ENCODE measurements at places on chromosomes 6 and 20. TPM values are rescaled to one million over a fixed set of nuclear protein-coding genes. Genes with fewer than 3 reads are reported as not detected.
A peak's percentile ranks its signal among the peaks of the same experiment; 100 is the strongest.

DNA sequence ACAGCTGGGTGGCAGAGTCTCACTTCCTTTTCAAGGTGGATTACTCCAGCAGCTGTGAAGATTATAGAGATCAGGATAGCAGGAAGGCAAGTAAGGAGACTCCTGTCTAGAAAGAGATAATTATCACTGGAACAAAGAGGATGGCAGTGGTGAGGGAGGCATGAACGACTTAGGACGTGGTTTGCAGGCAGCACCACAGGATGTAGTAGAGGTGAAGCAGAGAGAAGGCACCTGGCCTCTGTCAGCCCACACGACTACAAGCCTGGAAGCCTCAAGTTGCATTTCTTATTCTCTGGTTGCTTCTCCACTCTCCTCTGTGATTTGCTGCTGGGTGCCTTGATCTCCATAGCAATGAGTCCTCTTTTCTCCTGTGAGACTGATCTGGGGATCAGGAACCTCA lies 62.7 kb downstream of the TSHZ2 start:
- no peaks in the 10 kb centered on the region for H3K4me1 ChIP-seq
- H3K4me3 ChIP-seq, result no peak overlapping the region

DNA sequence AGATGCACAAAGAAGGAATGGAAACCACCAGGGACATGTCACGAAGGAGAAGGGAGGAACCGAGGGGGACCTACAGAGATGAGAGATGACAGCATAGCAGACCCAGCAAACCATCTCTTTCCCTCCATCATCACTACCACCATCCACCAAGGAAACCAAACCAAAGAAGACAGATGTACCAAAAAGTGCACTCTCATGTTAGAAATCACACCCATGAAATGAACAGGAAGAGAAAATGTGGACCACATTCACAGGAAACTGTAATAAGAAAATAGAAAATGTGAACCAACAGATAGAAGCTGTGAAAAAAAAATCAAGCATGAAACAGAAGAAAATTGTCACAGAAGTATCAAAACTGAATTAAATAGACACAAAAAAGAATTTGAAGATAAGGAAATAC lies 672.7 kb downstream of the QKI start:
- DNase-seq, result no peak
- no peaks in the 10 kb centered on the region for H3K36me3 ChIP-seq
- H3K27me3 ChIP-seq, result no peaks in the 10 kb centered on the region
- H3K4me3 ChIP-seq, result no peak overlapping the region
- H3K4me1 ChIP-seq, result no peaks in the 10 kb centered on the region

DNA sequence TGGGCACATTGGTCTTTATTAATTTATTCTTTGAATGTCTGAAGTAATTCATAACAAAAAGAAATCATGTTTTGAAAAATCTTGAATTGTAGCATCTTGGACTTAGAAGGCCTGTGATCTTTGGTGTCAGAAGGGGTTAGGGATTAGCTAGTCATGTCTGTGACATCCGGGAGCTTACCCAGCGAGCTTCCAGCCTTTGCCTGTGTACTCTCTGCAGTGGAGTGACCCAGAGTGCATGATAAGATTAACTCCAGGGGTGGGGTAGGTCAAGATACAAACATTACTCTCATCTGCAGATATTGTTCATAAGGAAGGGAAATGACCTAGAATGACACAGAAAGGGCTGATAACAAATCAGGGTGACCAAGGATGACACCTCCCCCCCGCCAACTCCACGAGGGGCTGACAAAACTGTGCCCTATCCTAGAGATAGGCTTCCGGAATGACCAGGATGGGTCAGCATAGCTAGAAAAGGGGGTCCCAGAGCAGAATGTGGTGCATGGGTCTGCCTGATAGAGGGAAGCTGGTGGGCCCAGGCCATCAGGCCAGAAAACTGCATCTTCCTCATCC lies 56.6 kb upstream of the BLCAP start:
- no peaks in the 10 kb centered on the region for H3K4me1 ChIP-seq
- H3K27me3 ChIP-seq, result peaks cover 2% of the 10 kb centered on the region
- no peak for DNase-seq
- H3K4me3 ChIP-seq, result no peak overlapping the region

GRCh38 chr6:116165596-116165995 lies 39.7 kb upstream of the COL10A1 start:
- no peak overlapping the region for H3K27ac ChIP-seq
- H3K36me3 ChIP-seq, result no peaks in the 10 kb centered on the region
- no peaks in the 10 kb centered on the region for H3K4me1 ChIP-seq
- no peak for DNase-seq
- H3K4me3 ChIP-seq, result no peak overlapping the region
- no peaks in the 10 kb centered on the region for H3K27me3 ChIP-seq

- no peaks in the 10 kb centered on the region for H3K4me1 ChIP-seq
- DNase-seq, result no peak
- H3K27me3 ChIP-seq, result no peaks in the 10 kb centered on the region
- H3K27ac ChIP-seq, result no peak overlapping the region
- no peaks in the 10 kb centered on the region for H3K36me3 ChIP-seq
These were observed 68.2 kb downstream of the SEL1L2 start for GRCh38 chr20:13922241-13922640.

DNA sequence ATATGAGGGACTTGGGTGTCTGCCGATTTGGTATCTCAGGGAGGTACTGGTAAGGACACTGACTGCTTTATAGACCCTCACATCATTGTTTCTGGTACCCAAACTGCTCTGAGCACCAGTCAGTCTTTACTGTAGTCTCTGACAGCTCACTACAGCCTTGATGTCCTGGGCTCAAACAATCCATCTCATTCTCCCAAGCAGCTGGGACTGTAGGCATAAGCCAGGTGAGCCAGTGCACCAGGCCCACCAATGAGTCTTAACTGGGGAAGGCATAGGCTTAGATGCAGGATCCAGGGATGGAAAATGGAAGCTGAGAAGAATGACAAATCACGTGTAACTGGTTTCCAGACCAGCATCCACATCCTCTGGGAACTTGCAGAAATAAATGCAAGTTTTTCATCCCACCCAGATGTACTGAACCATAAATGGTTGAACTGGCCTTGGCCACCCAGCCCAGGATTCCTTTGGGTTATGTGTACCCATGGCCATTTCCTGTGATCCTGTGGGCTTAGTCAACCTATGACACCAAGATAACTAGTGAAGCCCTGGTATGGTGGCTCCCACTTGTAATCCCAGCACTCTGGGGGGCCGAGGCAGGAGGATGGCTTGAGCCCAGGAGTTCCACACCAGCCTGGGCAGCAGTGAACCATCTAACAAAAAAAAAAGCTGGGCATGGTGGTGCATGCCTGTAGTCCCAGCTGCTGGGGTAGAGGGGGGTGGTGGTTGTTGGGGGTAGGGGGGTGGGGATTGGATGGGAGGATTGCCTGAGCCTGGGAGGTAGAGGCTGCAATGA lies 5.8 kb downstream of the TUBB start:
- no peak overlapping the region for H3K27ac ChIP-seq
- H3K36me3 ChIP-seq, result no peaks in the 10 kb centered on the region
- no peak overlapping the region for H3K4me3 ChIP-seq
- H3K4me1 ChIP-seq, result peaks cover 10% of the 10 kb centered on the region
- H3K27me3 ChIP-seq, result no peaks in the 10 kb centered on the region
- DNase-seq, result no peak

DNA sequence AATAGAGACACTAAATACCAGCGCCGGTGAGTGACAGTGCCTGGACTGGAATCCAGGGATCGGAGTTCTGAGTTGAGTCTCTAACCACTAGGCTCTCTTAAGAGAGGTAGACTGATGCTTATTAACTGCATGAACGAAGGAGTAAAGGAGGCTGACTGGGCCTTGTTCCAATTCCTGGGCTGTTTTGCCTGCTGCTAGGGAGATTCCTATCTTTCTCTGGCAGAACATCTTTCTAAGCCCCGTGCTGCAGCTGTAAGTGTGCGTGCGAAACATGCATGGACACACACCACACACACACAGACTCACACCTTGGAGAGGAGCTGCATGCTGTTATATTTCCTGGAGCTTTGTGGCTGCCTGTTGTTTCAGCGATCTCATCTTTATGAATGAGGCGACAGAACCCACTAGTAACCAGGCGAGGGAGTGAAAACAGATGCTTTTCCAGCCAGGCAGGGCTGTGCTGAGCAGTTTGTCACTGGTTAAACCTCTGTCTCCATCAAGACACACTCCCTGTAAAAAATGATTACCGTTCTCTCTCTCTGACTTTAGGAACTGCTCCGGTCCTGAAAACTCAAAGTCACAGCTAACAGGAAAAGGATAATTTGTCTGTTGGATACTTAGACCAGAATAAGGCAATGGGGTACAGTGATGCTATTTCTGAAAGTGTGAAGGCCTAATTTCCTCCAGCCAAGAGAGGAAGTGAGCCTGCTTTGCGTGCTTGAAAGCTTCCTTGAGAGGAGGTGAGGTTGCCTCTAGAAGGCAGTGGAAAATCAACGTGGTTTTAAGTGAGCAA lies 157.4 kb upstream of the ZNF217 start:
- DNase-seq, result peak; percentile 59
- H3K27ac ChIP-seq, result peak overlapping the region; percentile 75
- H3K4me3 ChIP-seq, result no peak overlapping the region
- H3K36me3 ChIP-seq, result no peaks in the 10 kb centered on the region

DNA sequence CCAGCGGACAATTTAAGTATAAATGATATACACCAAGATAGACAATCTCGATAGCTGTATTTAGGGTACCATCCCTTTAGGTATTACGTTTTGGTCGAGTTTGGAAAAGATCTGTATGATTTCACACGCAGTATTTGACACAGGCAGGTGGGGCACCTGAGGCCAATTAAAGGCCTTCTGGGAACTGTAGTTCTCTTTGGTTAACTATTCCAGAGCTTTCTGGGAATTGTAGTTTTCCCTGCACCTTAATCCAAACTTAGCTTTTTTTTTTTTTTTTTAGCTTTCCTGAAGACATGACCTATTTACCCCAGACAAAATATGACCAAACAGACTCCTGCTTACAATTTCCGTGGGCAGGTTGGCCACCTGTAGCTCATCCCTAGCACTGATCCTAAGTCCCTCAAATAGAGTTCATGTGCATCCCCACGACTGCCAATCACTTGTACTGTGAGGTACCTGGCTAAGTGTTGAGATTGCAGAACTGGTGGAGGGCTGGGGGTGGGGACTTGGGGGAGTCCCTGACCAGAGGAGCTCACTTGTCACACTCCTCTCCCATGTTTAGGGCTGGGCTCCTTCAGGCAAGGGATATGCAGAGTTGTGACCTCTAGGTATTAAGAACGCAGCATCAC lies 999 bp upstream of the EHMT2 start:
- H3K4me1 ChIP-seq, result peaks cover 5% of the 10 kb centered on the region
- no peak for DNase-seq
- peak overlapping the region; percentile 93 for H3K27ac ChIP-seq

DNA sequence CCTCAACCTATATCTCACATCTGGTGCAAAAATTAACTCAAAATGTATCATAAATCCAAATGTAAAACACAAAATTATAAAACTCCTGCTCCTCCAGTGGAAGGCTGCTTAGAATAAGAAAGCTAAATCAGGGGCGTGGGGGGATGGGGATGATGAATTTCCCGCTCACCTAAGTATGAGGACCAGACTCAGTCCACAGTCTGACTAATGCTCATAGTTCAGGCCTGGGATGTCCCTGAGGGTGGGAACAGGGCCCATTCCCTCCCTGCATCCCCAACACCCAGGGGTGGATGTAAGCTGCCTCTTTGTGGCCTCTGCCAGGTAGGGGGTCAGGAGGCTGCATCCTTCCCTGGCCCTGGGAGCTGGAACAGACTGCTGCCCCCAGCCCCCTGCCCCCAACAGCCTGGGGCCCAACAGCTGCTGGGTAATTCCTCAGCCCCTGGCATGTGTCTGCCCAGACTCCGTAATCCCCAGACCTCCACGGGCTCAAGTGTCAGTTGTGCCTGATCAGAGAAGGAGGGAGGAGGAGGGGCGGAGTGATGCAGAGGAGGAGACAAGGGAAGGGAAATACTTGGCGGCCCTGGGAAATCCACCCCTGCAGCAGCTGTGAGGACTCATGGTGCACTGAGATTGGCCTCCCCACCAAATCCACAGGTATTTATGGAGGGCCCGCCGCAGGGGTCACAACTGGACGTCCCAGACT lies 224.5 kb downstream of the PREX1 start:
- no peak overlapping the region for H3K27ac ChIP-seq
- no peaks in the 10 kb centered on the region for H3K4me1 ChIP-seq
- DNase-seq, result no peak
- H3K27me3 ChIP-seq, result no peaks in the 10 kb centered on the region

GRCh38 chr6:16403831-16404230 lies 165.4 kb downstream of the GMPR start:
- no peak for DNase-seq
- no peaks in the 10 kb centered on the region for H3K36me3 ChIP-seq
- H3K27ac ChIP-seq, result peak overlapping the region; percentile 62
- no peaks in the 10 kb centered on the region for H3K27me3 ChIP-seq

- H3K4me1 ChIP-seq, result no peaks in the 10 kb centered on the region
- no peaks in the 10 kb centered on the region for H3K36me3 ChIP-seq
- no peak overlapping the region for H3K4me3 ChIP-seq
- no peak overlapping the region for H3K27ac ChIP-seq
These were observed 743.3 kb upstream of the CHD6 start for GRCh38 chr20:42361402-42361970.

GRCh38 chr6:21340573-21340972 lies 253.0 kb upstream of the SOX4 start:
- no peaks in the 10 kb centered on the region for H3K27me3 ChIP-seq
- H3K36me3 ChIP-seq, result no peaks in the 10 kb centered on the region
- DNase-seq, result no peak
- no peak overlapping the region for H3K27ac ChIP-seq
- no peak overlapping the region for H3K4me3 ChIP-seq

GRCh38 chr6:31005249-31006020 lies 4.8 kb upstream of the MUC22 start:
- H3K27me3 ChIP-seq, result no peaks in the 10 kb centered on the region
- DNase-seq, result no peak
- no peaks in the 10 kb centered on the region for H3K4me1 ChIP-seq
- no peaks in the 10 kb centered on the region for H3K36me3 ChIP-seq
- no peak overlapping the region for H3K27ac ChIP-seq

- no peak overlapping the region for H3K27ac ChIP-seq
- peaks cover 6% of the 10 kb centered on the region for H3K4me1 ChIP-seq
- H3K4me3 ChIP-seq, result no peak overlapping the region
- no peak for DNase-seq
- peaks cover 3% of the 10 kb centered on the region for H3K36me3 ChIP-seq
These were observed 23.1 kb downstream of the PSMG4 start for GRCh38 chr6:3281631-3282475.

DNA sequence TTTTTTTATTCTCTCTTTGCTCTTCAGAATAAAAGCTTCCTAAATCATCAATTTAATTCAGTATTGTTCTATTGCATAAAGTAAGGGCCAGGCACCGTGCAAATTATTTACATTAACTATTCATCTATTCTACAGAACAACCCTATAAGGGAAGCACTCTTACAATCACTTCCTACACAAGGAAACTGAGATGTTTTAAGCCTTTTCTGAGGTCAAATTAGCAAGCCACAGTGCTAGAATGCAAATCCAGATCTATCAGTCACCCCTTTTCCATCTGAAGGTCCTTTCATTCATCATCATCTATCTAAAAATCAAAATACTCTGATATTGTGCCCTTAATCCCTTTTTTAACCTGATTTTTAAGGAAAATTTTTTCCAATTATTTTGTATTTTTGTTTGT lies 31.2 kb downstream of the FRK start:
- no peaks in the 10 kb centered on the region for H3K36me3 ChIP-seq
- H3K4me1 ChIP-seq, result no peaks in the 10 kb centered on the region
- H3K4me3 ChIP-seq, result no peak overlapping the region
- H3K27ac ChIP-seq, result no peak overlapping the region
- DNase-seq, result no peak
- H3K27me3 ChIP-seq, result no peaks in the 10 kb centered on the region

MYLK4 gene
- total RNA-seq, result 0.46 TPM

C20orf96 gene
- 16.1 TPM for total RNA-seq

TRIM10 gene
- total RNA-seq, result not detected

DAAM2 gene
- total RNA-seq, result 4.7 TPM

Data from prostate gland (tissue), 2 donors.